Cortex of kidney (tissue), 1 donor: ENCODE measurements at places on chromosomes 1 and 21.

- no peak for DNase-seq
Observed at GRCh38 chr1:209743145-209743482, 12.7 kb upstream of the TRAF3IP3 start.

DNA sequence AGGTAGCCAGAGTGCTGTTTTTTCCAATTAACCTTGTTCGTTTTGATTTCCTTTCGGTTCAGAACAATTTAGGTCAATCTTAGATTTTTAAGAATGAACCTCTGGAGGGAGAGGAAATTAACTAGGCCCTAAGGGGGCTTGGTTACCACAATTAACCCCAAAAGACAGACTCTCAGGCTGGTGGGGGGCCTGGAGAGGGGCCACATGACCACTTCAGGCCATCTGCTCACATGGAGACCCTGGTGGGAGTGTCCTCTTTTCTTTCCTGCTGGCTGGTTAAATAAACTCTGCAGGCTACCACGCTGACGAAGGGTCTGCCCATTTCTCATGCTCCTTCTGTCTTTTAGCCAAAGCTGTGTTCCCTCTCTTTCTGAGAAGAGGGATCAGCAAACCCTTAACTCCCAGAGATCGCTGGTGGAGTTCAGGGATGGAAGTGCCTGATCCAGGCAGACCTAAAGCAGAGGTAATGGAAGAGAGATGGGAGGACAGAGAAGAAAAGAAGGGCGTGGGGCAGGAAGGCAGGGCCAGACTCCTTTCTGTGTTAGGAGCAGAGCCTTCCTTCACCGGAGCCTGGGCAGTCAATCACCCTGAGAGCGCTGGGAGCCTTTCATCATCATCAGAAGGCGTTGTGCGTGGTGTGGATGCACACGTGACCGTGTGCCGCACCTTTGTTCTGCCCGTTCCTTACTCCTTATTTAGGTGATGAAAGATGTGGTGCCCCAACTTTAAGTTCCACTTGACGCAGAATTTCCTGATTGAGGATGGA is 58.5 kb downstream of the KIF26B start:
- DNase-seq, result no peak

GRCh38 chr1:192357924-192358323 is 41.1 kb downstream of the RGS21 start:
- DNase-seq, result no peak

- no peak for DNase-seq
Observed at GRCh38 chr21:43585514-43585913, 73.8 kb downstream of the HSF2BP start.

DNA sequence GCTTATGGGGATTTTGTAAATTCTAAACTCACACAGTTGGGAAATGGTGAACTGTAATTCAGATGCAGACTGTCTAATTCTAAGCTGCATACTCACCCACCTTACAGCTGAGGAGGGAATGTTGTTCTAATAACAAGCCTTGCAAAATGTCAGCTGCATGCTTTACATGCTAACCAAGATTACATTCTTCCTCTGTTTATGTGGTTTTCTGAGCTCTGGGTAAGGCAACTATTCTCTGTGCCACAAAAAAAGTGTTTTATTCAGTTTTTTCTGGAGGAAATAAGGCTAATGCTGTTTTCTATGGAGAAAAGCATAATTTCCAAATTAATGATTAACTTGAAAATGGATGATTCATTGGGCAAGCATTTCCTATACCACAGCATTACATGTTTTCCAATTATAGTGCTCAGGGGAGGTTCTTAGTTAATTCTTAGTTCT is 64.9 kb downstream of the RGS13 start:
- no peak for DNase-seq

- DNase-seq, result no peak
Observed at GRCh38 chr1:48785869-48786268, 9.2 kb upstream of the BEND5 start.
